Testis (tissue), 5 donors: ENCODE measurements at places on chromosomes 3 and 15.

GRCh38 chr3:85726241-85726640 lies 767.5 kb downstream of the CADM2 start:
- no peak for DNase-seq

DNA sequence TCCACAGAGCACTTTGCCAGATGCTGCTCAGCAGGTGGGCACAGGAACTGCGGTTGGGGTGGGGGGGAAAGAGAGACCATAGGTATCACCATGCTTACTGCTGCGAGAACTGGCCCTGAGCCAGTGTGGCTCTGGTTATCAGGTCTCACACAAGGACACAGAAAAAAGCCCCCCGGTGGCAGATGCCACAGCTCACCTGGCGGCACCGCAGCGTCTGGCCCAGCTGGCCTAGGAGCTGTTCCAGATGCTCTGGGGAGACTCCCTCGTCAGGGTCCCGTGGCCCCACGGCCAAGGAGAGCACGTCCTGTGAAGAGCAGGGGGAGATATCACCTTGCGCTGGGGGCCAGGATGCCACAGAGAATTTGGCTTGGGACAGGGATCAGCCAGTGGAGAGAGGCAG lies 10.8 kb downstream of the CDAN1 start:
- no peak for DNase-seq

- no peak for DNase-seq
Observed at GRCh38 chr15:79952329-79952728, 18.7 kb downstream of the BCL2A1 start.

DNA sequence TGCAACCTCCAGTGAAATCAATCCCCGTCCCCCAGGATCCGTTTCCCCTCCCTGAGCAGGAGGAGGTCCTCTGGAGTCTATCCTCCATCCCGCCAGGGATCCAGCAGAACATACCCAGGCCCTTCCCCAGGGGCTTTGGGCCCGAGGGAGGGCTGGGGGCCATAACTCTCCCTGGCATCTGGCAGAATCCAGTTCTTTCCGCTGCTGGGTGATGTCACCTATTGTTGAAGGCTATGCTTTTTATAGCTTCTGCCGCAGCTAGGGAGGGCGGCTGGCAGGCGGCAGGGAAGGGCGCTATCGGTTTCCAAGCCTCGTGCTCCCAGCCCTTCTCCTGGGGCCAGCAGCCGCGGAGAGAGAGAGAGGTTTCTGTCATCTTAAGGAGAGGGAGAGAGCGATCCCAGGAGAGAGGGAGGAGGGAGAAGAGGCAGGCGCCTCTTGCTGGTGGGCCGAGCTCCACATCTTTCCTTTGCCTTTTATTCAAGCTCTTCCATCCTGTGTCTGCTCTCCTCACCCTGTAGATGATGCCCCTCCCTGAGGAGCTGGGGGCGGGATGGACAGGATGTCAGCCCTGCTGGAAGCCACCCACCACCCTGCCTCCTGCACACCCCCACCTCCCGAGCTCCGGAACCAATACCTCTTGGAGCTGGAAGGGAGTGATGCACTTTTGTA lies 120.1 kb downstream of the ANP32A start:
- peak; percentile 76 for DNase-seq

- no peak for DNase-seq
Observed at GRCh38 chr3:191235331-191236314, 36.6 kb downstream of the OSTN start.

- DNase-seq = no peak
Observed at GRCh38 chr15:100765467-100766241, 114.0 kb upstream of the ALDH1A3 start.

DNA sequence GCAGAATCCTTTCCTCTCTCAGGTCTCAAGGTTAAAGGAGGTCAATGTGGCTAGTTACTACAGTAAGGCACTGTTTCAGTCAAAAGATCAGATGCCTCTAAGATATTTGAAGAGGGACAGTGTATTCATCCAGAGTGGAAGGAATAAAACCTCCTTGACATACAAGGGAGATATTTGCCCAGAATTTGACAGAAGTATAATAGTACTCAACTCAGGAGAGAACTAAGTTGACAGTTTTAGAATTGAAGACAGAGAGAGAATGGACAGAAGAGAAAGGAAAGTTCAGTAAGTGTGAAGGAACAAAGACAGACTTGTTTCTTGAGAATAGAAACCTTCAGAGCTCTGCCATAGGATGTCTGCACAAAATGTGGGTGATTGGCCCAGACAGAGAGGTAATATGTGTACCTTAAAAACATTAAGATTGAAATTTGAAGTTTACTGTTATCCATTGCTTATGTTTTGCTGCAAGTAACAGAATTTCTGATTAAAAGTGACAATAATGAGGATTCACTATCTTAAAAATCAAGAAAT lies 507.1 kb downstream of the IGSF11 start:
- no peak for DNase-seq

DNA sequence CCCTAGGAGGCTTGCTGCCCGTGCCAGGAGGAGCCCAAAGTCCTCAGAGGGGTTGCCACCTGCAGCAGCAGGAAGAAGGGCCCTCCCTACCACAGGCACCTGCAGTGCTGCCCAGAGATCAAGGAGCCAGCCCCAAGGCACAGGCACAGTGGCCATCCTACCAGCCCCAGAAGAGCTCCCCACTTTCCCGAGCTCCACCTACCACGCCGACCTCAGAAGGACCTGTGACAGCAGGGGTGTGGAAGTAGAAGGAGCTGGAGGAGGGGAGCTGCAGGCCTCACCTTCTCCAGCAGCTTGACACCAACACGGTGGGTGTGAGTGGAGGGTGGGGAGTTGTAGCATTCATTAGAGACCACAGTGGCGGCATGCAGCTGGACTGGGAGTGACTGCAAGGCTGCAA lies 485.8 kb downstream of the GABRG3 start:
- DNase-seq = no peak

- no peak for DNase-seq
Observed at GRCh38 chr3:105527535-105527934, 160.8 kb downstream of the ALCAM start.
